NB4 (cell line): ENCODE measurements at places on chromosomes 6 and 20.

DNA sequence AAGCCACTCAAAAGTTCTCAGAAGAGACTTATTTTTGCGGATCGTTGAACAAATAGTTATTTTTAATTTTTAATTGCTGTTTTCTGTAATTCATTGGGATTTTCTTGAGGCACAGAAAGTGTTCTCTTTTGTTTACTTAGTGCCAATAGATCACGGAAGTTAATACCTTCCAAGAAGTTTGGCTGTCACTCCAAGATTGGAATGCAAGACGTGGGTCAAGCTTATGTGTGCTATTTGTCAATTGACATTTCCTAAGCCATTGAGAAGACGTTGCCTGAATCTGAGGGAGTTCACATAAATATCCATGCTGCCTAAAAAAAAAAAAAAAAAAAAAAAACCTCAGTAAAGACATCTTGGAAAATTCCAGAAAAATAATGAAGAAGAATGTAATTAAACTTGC is 1071.4 kb upstream of the ADGRB3 start:
- no peak for DNase-seq

DNA sequence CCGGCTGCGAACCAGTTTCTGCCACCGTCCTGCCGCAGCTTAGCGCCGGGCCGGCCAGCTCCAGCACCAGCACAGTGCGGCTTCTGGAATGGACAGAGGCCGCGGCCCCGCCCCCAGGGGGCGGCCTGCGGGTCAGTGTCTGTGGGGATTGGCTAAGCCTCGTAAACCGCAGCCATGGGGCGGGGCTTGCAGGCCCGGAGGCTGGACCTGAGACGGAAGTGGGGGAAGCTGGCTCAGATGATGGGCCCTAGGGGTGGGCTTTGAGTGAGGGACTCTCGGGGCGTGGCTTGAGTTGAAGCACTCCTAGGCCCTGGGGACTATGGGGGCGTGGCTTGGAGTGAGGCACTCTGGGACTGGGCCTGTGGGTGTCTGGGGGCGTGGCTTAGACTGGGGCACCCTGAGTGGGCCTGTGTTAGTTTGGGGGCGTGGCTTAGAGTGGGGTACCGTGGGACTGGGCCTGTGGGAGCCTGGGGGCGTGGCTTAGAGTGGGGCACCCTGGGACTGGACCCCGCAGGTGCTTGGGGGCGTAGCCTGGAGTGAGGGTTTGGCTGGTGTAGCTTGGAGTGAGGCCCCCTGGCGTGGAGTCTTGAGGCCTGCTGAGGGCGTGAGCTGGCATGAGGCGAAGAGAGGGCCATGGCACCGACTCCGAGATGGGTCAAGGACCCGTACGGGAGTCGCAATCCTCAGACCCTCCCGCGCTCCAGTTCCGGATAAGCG is 6.6 kb downstream of the L3MBTL1 start:
- DNase-seq: peak; percentile 97

DNA sequence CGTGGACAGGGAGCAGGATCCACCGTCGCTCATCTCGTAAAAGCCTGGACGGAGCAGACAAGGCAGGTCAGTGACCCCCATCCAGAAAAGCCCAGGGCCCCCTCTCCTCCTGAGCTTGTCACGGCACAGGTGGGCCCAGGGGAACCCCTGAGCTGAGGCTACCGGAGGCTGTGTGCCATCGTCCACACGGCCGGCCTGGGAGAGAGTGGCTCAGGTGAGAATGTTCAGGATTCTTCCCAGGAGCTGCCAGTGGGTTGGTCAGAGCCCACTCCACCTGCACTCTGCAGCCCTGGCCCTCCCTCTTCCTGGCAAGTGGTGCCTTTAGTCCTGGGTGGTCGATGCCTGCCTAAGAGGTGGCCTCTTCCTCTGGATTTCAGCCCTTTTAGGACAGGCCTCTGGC is 9.2 kb downstream of the DACT2 start:
- no peak for DNase-seq

- DNase-seq: peak; percentile 45
Measured at GRCh38 chr20:44166008-44166407, 21.0 kb downstream of the JPH2 start.

GRCh38 chr20:43916073-43916880 is 1.6 kb downstream of the TOX2 start:
- DNase-seq: peak; percentile 25

- DNase-seq: peak; percentile 79
Measured at GRCh38 chr20:50625986-50626677, 65.2 kb downstream of the RIPOR3 start.

GRCh38 chr20:38269715-38270114 is 9.2 kb upstream of the KIAA1755 start:
- no peak for DNase-seq

DNA sequence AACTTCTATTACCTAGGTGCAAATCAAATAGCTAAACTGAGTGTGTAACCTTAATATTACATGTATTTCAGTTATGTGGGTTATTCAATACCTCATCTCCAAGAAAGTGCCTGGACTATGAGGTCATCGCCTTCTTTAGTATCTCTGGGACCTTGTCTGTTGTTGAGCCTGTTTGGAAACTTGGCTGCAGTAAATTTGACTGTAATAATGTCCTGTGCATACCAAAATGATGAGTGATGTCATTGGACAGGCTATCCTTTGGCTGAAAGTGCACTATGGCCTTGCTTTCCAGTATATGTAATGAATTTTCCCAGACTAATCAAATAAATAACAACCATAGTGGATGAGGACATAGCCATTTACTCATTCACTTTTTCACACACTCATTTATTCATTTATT is 455.1 kb downstream of the ADGRB3 start:
- no peak for DNase-seq

DNA sequence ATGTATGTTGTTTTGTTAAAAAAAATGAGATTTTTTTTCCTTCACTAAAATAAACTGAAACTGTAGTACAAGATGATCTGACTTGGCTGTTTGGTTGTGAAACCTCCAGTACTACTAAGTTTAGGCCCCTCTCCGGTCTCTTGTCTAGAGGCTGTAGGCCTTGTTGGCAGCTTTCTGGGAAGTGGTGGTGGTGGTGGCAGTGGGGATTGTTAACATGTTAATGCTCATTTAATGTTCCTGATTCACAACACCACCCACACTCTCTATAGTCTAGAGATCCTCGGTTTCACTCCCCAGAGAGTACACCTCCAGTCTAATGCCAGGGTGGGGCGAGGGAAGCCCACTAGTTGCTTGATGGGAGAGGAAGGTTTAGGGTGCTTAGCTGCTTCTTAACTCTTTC is 24.1 kb downstream of the STK4 start:
- DNase-seq: peak; percentile 44
